ENCODE measurements at places on chromosomes 6 and 20.

DNA sequence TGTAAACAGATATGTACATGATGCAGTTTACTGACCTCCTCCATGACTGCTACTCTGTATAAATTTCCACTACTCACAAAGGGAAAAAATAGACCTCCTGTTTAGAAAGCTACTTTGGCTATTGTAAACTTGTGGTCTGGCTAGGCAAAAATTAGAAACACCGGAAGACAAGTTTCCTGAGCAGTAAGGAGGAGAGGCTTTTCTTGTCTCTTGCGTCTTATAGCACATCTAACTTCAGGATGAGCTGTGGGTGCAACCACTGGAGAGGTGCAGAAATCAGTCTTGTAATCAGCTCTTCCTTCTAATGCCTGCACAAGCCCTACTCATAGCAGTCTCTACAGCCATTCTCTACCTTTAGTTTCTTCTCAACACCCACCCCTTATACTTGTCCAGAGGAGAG, 296.5 kb upstream of the SLC35B3 start:
- no peak for DNase-seq

DNA sequence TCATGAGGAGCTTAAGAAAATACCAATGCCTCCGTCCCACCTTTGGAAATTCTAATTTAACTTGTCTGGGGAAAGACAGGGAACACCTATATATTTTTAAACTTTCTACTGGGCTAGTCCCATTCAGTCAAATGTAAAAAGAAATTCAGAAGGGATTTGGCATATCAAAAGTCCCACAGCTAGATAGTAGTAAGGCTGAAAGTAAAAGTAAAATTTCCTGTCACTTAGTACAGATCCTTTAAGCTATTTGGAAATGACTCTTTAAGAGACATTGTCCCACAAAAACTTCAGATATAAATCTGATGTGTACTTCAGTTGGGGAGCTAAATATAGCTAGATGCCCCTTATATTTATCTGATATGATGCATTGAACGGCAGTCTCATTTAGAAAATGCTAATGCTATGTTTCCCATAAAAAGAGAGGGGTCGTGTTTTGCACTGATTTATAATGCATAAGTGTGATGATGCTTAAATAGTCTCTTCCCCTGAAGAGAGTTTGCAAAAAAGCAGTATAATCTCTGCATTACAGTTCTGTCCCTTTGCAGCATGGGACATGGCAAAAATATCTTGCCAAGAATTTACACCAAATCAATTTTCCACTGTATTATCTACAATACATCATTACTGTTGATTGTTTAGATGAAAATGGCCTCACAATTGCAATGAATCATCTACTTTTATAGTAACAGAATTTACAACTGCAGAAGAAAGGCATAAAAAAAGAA, 860.8 kb upstream of the MAP3K7 start:
- no peak for DNase-seq

GRCh38 chr6:141029908-141030307, 1102.8 kb upstream of the GJE1 start:
- DNase-seq: no peak

GRCh38 chr6:41958022-41958856, 16.6 kb upstream of the CCND3 start:
- no peak for DNase-seq

GRCh38 chr20:22586645-22587310, 2.4 kb upstream of the FOXA2 start:
- DNase-seq: no peak

GRCh38 chr20:2820084-2820895, 4.1 kb downstream of the TMEM239 start:
- no peak for DNase-seq

All from stimulated activated CD4-positive, alpha-beta T cell treated with anti-CD3 and anti-CD28 coated beads, Interleukin-2, amount 100 ng/mL, for 48 hours (primary cell).